ENCODE measurements at places on chromosomes 2 and 18. TPM values are rescaled to one million over a fixed set of nuclear protein-coding genes. Genes with fewer than 3 reads are reported as not detected.

- no peak overlapping the region for H3K4me3 ChIP-seq
- H3K36me3 ChIP-seq = no peaks in the 10 kb centered on the region
- no peaks in the 10 kb centered on the region for H3K27me3 ChIP-seq
Observed at GRCh38 chr2:145723872-145724271, 1204.0 kb upstream of the ZEB2 start.

- H3K27me3 ChIP-seq = no peaks in the 10 kb centered on the region
- no peak overlapping the region for H3K27ac ChIP-seq
- H3K4me1 ChIP-seq = peaks cover 34% of the 10 kb centered on the region
- DNase-seq = no peak
- H3K4me3 ChIP-seq = no peak overlapping the region
Observed at GRCh38 chr2:138507267-138507666, 5.7 kb downstream of the SPOPL start.

The LCT gene
- not detected for polyA plus RNA-seq

The MMADHC gene
- polyA plus RNA-seq = 123 TPM

The CD226 gene
- 0.13 TPM for polyA plus RNA-seq

DNA sequence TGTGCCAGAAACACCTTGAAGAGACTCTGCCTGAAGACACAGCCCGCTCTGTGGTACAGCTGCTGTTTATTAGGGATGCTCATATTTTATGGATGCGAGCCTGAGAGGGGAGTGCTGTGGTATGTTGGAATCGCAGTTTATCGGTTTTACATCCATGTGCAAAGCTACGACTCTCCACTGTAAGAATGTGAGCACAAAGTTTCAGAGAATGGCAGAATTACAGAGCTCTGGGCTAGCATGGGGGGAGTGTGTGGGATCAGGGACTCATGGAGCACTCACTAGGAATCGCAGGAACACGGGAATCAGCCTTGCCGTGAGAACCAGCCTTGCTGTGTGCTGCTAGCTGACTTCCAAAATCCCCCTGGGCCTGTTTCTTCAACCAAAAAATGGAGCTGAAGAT lies 199.9 kb downstream of the RNF144A start:
- H3K36me3 ChIP-seq = no peaks in the 10 kb centered on the region
- H3K27me3 ChIP-seq = no peaks in the 10 kb centered on the region
- no peak for DNase-seq
- no peak overlapping the region for H3K4me3 ChIP-seq
- no peaks in the 10 kb centered on the region for H3K4me1 ChIP-seq

The TDRD15 gene
- not detected for polyA plus RNA-seq

DNA sequence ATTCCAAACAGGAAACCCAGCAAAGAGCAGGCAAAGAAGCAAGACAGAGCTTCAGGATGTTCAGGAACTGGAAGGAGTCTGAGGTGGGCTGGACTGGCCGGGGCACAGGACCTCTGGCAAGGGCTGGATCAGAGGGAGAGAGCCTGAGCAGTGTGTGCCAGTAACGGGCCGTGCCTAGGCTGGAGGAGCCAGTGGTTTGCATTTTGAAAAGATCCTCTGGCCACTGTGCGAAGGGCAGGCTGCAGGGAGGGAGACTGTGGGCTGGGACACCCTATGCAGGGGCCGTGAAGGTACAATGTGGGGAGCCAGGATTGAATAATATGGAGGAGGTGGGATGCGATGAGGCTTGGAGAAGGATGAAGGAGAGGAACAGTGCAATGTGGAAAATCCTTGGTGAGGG lies 6.2 kb upstream of the SDC1 start:
- H3K4me1 ChIP-seq = no peaks in the 10 kb centered on the region
- no peak overlapping the region for H3K4me3 ChIP-seq
- H3K27ac ChIP-seq = no peak overlapping the region
- DNase-seq = no peak

The POLR1A gene
- polyA plus RNA-seq = 15.4 TPM

DNA sequence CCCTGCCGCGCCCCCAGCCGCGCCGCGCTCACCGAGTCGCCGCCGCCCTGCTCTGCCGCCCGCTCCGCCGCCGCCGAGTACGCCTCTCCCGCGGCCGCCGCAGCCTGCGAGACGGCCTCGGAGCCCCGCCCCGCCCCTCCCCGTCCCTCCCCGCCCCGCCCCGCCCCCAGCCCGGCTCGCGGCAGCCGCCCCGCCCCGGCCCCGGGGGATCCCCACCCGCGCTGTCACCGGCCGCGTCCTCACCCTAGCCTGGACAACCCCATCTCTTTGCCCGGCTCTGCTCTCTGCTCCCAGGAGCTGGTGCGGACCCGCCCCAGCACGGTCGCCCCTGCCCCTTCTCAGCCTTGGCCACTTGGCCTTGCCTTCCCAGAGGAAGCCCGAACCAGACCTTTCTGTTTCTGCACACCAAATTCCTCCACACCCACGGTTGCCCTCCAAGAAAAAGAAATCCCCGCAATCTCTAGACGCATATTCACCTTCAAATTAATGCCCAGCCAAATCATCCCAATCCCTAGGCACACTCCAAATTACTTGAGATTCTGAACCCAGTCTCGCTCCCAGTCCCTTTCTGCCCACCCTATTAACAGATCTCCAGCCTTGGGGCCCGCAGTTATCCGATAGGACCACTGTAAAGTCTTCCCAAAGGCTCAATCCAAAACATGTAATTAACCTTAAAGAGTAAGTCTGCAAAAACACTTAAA lies at the start of gene CYRIA:
Gene CYRIA, minus strand, starts transcription at position 87 of the 701 bp plus-strand sequence. CDS start 77,715 bp downstream, outside the sequence.
- peak; percentile 54 for DNase-seq
- peak within 1 kb of the TSS; percentile 79 for H3K4me3 ChIP-seq
- peaks cover 49% of the 10 kb centered on the region for H3K4me1 ChIP-seq
- H3K36me3 ChIP-seq = no peaks in the 10 kb centered on the region
- H3K27me3 ChIP-seq = no peaks in the 10 kb centered on the region

- H3K27me3 ChIP-seq = no peaks in the 10 kb centered on the region
- no peaks in the 10 kb centered on the region for H3K4me1 ChIP-seq
- H3K36me3 ChIP-seq = no peaks in the 10 kb centered on the region
- H3K27ac ChIP-seq = no peak overlapping the region
Observed at GRCh38 chr2:121690095-121690494, 40.8 kb upstream of the CLASP1 start.

The CLK1 gene
- polyA plus RNA-seq = 626 TPM

The HDAC4 gene
- polyA plus RNA-seq = 22.5 TPM

DNA sequence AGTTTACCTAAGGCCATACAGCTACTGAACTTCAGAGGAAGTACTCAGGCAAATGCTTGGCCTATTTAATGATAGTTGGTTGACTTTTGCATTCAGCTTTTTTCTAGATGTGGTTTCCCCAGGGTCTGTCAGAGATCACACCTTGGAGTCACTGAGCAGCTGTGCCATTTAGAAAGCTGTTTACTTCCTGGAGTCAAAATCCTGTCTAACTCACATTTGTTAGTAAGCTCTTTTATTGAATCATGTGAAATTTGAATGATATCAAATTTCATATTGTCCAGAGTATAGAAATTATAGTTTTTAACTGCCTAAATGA lies 7.6 kb upstream of the TRIB2 start:
- peaks cover 4% of the 10 kb centered on the region for H3K4me1 ChIP-seq
- no peaks in the 10 kb centered on the region for H3K27me3 ChIP-seq
- H3K36me3 ChIP-seq = no peaks in the 10 kb centered on the region
- DNase-seq = no peak

The MLPH gene
- 3.6 TPM for polyA plus RNA-seq

DNA sequence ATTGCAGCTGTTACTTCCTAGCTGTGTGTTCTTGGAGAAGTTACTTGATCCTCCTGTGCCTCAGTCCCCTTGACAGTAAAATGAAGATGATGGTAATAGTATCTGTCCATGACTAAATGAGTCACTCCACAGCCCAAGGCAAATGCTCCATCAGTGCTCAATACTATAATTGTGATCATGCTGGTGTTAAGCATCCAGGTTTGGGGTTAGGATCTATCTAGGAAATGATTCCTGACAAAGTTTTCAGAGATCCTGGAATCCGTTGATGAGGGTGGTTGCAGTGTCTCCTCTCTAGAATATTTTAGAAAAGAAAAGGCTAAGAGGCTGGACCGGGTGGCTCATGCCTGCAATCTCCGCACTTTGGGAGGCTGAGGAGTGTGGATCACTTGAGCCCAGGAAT lies 2.7 kb upstream of the PRELID3A start:
- DNase-seq = no peak
- no peak overlapping the region for H3K27ac ChIP-seq
- H3K4me3 ChIP-seq = no peak overlapping the region
- H3K4me1 ChIP-seq = no peaks in the 10 kb centered on the region

DNA sequence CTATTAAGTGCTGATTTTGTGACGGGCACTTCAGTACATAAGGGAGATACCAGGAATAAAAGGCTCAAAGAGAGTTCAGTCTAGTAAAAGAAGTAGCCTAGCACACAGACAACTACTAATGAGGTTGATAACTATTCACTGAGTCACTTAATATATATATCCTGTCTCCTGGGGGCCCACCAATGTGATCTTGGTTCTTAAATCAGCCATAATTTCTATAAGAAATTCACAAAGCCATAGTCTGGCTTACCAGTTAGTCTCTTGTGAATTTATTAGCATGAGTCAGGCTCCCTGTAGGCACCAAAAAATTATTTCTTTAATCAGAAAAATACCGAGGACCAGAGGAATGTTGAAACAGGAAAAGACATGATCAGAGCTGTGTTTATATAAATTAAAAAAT lies 10.4 kb downstream of the KCNE4 start:
- H3K27ac ChIP-seq = no peak overlapping the region
- no peak overlapping the region for H3K4me3 ChIP-seq
- no peak for DNase-seq
- peaks cover under 1% of the 10 kb centered on the region for H3K4me1 ChIP-seq
- no peaks in the 10 kb centered on the region for H3K36me3 ChIP-seq

GRCh38 chr2:88810017-88810416 lies 118.5 kb downstream of the RPIA start:
- no peak for DNase-seq
- no peak overlapping the region for H3K27ac ChIP-seq
- H3K27me3 ChIP-seq = no peaks in the 10 kb centered on the region
- H3K4me3 ChIP-seq = no peak overlapping the region
- no peaks in the 10 kb centered on the region for H3K36me3 ChIP-seq

The PREB gene
- 68.5 TPM for polyA plus RNA-seq

The ST8SIA3 gene
- polyA plus RNA-seq = 8.1 TPM

The ALPG gene
- not detected for polyA plus RNA-seq

- no peaks in the 10 kb centered on the region for H3K36me3 ChIP-seq
- H3K27me3 ChIP-seq = no peaks in the 10 kb centered on the region
- H3K4me3 ChIP-seq = no peak overlapping the region
- peaks cover 8% of the 10 kb centered on the region for H3K4me1 ChIP-seq
Observed at GRCh38 chr18:7630731-7631442, 63.8 kb downstream of the PTPRM start.

- peaks cover 4% of the 10 kb centered on the region for H3K4me1 ChIP-seq
- no peak for DNase-seq
- no peak overlapping the region for H3K27ac ChIP-seq
- no peaks in the 10 kb centered on the region for H3K36me3 ChIP-seq
Observed at GRCh38 chr2:47313141-47313691, 89.7 kb upstream of the MSH2 start.

- no peaks in the 10 kb centered on the region for H3K36me3 ChIP-seq
- no peaks in the 10 kb centered on the region for H3K27me3 ChIP-seq
- no peak overlapping the region for H3K27ac ChIP-seq
- no peak overlapping the region for H3K4me3 ChIP-seq
- no peak for DNase-seq
- H3K4me1 ChIP-seq = no peaks in the 10 kb centered on the region
Observed at GRCh38 chr2:12020833-12021469, 274.5 kb downstream of the LPIN1 start.

DNA sequence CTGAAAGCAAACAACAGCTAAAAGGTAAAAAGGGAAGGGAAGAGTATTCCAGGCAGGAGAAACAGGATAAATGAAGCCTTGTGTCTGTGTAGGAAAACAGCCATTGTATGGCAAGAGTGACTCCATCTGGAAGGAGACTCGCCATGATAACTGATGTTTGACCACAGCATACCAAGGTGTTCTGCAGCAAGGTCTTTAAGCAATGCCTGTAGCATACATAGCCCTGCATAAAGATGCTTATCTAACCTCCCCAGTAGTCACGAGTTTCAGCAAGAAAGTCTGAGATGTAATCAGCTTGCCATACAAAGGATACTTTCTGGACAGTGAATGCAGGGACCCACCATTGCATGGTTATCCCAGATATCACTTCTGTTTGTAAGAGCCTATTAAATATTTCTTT lies 11.9 kb upstream of the CCNT2 start:
- no peak overlapping the region for H3K27ac ChIP-seq
- no peaks in the 10 kb centered on the region for H3K4me1 ChIP-seq
- H3K4me3 ChIP-seq = no peak overlapping the region
- DNase-seq = no peak

The ANKRD62 gene
- not detected for polyA plus RNA-seq

The CDH7 gene
- polyA plus RNA-seq = 0.04 TPM

- no peaks in the 10 kb centered on the region for H3K4me1 ChIP-seq
- H3K27ac ChIP-seq = no peak overlapping the region
- H3K4me3 ChIP-seq = no peak overlapping the region
Observed at GRCh38 chr2:113015655-113016054, 10.4 kb downstream of the IL36A start.

The MOGAT1 gene
- polyA plus RNA-seq = not detected

- H3K4me1 ChIP-seq = no peaks in the 10 kb centered on the region
- no peak overlapping the region for H3K4me3 ChIP-seq
- no peak for DNase-seq
- no peak overlapping the region for H3K27ac ChIP-seq
- no peaks in the 10 kb centered on the region for H3K27me3 ChIP-seq
Observed at GRCh38 chr18:49647496-49648168, 85.8 kb downstream of the LIPG start.

- no peak overlapping the region for H3K4me3 ChIP-seq
- no peaks in the 10 kb centered on the region for H3K27me3 ChIP-seq
- H3K36me3 ChIP-seq = no peaks in the 10 kb centered on the region
- no peaks in the 10 kb centered on the region for H3K4me1 ChIP-seq
Observed at GRCh38 chr2:4915357-4915756, 776.8 kb upstream of the SOX11 start.

DNA sequence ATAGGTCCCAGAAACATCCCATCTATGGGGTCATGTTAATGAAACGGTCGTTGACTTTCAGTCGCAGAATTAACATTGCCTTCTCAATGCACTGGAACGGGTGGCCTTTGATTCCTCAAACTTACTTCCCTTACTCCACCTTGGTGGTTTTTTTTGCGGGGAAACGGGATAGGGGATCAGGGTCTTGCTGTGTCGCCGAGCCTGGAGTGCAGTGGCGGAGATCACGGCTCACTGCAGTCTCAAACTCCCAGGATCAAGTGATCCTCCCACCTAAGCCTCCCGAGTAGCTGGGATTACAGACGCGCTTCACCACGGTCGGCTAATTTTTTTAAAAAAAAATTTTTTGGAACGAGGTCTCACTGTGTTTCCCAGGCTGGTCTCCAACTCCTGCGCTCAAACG lies 754 bp downstream of the ATG16L1 start:
- peak overlapping the region; percentile 84 for H3K4me3 ChIP-seq
- H3K36me3 ChIP-seq = peaks cover 11% of the 10 kb centered on the region
- peaks cover 7% of the 10 kb centered on the region for H3K4me1 ChIP-seq
- peak overlapping the region; percentile 59 for H3K27ac ChIP-seq
- H3K27me3 ChIP-seq = no peaks in the 10 kb centered on the region

GRCh38 chr2:231514951-231515297 lies 15.3 kb downstream of the NMUR1 start:
- H3K27me3 ChIP-seq = no peaks in the 10 kb centered on the region
- H3K4me3 ChIP-seq = no peak overlapping the region
- H3K36me3 ChIP-seq = no peaks in the 10 kb centered on the region
- DNase-seq = no peak
- peaks cover 16% of the 10 kb centered on the region for H3K4me1 ChIP-seq

The AQP12B gene
- 0.48 TPM for polyA plus RNA-seq
